Fibroblast of upper back skin (primary cell): ENCODE measurements at places on chromosomes 6 and 20.

DNA sequence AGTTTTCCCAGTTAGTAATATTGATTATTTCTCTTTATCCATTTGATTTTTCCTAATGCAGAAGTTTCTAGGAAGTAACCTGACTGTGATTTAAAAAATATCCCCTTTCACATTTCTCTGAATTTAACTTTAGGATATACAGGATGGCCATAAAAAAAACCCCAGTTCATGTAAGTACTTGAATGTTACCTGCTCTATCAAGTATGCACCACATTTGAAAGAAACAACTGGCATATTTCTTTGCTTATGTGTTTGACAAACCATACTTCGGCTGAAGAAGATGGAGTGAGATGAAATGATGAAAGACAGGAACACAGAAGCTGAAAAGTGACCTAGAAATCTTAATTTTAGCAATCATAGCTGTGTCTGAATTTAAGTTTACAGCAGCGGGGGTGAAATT is 374.0 kb upstream of the NOX3 start:
- no peak for DNase-seq

DNA sequence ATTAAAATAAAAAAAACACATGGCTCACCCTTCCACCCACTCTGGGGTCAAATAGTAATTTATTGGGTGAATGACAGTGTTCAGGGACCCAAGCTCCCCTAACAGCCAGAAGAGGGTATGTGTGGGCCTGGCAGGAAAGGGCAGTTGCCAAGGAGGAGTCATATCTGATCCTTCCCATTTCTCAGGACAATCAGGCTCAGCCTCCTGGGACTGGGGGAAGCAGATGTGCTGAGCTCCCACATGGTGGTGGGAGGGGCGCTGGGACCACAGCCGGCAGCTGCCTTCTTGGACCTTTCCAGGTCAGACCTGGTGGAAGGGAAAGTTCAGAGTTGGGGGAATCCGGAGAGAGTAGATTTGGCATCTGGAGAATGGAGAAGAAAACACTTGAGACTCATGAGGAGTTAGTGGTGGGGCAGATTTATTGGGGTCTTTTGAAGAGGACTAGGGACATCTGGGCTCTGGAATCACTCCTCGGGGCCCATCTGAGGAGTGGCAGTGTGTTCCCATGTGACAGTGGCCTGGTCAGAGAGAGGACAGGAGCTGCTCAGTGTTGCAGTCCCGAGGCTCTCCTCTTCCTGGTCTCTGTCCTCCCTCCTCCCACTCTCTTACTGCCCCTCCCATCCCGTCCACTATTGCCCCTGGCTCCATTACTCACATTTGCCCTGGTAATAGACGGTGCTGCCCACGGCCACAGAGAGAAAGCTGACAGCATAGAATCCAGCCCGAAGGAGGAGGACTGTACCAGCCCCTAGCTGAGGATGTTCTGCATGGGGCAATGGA is 3.0 kb downstream of the LST1 start:
- DNase-seq, result no peak

GRCh38 chr6:7267071-7267465 is 45.9 kb downstream of the SSR1 start:
- DNase-seq, result no peak

DNA sequence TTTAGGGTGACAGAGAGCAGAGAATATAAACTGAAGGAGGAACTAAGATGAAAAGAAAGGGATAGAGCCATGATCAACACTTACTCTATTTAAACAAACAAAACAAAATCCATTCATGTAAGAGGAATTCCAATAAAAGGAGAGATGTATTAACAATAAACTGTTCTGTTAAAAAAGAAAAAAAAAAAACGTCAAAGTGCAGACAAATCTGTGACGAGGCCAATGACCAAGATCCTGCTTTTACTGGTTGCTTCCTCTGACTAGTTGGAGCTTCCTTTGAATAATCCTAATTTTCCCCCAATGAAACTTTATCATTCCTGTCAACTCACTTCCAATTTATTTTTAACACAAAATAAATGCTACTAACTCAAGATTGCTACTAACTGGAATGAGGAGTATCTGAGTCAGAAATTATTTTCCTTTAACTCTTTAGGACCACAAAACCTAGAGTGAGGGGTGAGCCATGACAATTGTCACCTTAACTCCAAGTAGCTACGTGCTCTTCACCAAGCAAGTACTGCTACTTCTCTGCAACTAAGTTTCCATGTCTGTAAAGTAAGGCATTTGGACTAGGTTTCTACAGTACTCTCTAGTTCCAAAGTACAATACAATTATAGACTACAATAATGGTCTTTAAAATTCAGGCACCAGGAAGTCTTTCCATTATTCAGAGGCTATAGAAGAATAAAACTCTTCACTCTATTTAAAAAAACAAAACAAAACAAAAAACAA is 152.0 kb downstream of the PTPRK start:
- DNase-seq, result no peak

DNA sequence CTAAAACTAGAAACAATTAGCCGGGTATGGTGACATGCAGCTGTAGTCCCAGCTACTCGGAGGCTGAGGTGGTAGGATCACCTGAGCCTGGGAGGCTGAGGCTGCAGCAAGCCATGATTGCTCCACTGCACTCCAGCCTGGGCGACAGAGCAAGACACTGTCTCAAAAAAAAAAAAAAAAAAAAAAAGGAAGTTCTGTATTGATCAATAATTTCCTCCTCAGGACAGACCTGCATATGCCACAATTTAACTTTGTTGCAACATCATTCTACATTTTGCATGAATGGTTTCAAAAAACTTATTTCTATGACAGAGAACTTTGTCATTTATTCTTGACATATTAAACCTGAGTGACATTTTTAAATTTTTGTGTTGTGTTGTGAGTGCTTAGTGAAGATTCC is 5.5 kb downstream of the DNAJC5 start:
- no peak for DNase-seq

GRCh38 chr6:134175532-134176263 is 123.3 kb upstream of the SLC2A12 start:
- peak; percentile 63 for DNase-seq

- DNase-seq, result no peak
Measured at GRCh38 chr20:46324379-46324778, 16.1 kb upstream of the CDH22 start.

- DNase-seq, result no peak
Measured at GRCh38 chr6:106520711-106521401, 108.4 kb downstream of the RTN4IP1 start.

DNA sequence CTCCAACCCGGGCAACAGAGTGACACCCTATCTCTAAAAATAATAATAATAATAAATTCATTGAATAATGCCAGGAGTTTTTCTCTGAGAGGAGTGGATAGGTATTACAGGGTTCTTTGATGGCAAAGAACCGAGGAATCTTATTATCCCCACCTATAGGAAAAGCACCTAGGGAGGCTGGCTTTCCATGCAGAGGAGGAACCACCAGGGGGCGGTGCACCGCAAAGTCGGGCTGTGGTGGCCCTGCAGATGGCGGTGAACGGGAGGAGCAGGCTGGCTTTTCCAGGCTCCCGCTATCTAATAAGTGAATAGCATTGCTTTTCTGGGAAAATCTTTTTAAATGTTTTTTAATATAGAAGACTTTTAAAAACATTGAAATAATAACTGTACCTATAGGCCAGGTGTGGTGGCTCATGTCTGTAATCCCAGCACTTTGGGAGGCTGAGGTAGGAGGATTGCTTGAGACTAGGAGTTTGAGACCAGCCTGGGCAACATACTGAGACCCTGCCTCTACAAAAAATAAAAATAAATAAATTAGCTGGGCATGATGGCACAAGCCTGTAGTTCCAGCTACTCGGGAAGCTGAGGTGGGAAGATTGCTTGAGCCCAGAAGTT is 864.2 kb downstream of the KIF16B start:
- no peak for DNase-seq

GRCh38 chr6:137780447-137781034 is 86.5 kb upstream of the TNFAIP3 start:
- peak; percentile 32 for DNase-seq

GRCh38 chr6:125798734-125799508 is 8.2 kb downstream of the NCOA7 start:
- DNase-seq, result peak; percentile 54

- peak; percentile 39 for DNase-seq
Measured at GRCh38 chr20:5181958-5182357, 55.1 kb downstream of the CDS2 start.

DNA sequence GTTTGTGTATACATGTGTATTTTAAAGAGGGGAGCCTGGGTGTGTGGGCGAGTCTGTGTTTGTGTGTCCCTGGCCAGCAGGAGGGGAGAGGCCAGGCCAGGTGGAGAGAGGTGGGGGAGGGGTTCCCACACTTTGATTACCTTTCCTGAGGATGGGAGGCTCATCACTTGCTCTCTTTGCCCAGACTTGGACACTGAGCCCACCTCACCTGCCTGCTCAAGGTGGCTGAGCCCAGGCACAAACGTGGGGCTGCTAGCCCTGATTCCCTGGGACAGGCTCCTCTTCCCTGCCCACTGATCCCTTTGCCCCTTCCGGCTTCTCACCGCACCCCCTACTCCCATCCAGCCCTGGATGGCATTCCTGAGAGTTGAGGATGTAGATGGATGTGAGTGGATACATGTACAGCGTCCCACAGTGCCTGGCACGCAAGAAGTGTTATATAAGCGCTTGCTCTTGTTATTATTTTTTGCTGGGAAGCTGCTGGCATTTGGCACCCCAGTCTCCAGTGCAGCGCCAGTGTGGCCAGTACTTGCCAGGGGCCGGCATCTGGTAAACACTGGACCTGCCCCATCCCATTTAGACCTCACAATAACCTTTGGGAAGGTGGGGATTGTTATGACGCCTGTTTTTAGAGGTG is 2.7 kb downstream of the CEBPB start:
- DNase-seq, result no peak

GRCh38 chr6:7171119-7171518 is 63.4 kb downstream of the RREB1 start:
- no peak for DNase-seq

DNA sequence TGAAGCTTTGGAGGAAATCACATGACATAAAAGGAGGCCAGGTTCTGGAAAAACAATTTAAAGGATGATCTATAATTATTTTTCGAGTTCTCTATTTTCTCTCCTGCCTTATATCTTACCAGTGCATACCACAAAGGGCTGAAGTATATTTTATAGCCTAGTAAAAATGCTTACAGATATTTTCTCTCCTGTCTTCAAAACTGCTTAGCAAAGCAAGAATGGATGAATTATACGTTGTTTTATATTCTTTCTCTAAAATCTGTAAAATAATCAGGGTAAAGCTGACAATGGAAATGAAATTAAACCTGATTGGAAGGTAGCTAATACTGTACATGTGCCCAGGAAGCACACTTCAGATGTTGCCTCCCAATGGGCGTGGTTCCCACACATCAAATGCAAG is 123.7 kb downstream of the F13A1 start:
- DNase-seq, result no peak

GRCh38 chr6:143516690-143517446 is 5.3 kb upstream of the FUCA2 start:
- DNase-seq, result no peak

DNA sequence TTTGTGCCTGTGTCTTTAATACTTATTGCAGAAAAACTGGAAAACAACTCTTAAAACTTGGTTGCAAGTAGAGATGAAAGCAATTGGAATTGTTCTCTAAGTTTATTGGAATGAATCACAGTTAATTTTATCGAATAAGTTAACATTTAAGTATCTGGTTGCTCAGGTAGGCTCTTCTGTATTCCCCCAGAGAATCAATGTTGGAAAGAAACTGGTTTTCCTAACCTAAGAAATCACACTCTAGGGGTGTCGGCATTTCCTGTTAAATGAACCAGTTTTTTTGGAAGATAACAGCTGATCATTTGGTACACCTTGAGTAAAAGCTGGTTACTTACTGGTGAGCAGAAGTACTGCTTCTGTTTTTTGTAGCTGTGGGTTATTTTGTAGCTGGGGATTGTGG is 5.2 kb downstream of the TFAP2C start:
- no peak for DNase-seq

GRCh38 chr6:134060491-134061106 is 8.2 kb upstream of the SLC2A12 start:
- peak; percentile 87 for DNase-seq

- DNase-seq, result no peak
Measured at GRCh38 chr20:62902926-62903615, 23.2 kb downstream of the DIDO1 start.

- no peak for DNase-seq
Measured at GRCh38 chr6:53565886-53566285, 21.0 kb upstream of the GCLC start.
